ENCODE measurements at places on chromosomes 2 and 18.

DNA sequence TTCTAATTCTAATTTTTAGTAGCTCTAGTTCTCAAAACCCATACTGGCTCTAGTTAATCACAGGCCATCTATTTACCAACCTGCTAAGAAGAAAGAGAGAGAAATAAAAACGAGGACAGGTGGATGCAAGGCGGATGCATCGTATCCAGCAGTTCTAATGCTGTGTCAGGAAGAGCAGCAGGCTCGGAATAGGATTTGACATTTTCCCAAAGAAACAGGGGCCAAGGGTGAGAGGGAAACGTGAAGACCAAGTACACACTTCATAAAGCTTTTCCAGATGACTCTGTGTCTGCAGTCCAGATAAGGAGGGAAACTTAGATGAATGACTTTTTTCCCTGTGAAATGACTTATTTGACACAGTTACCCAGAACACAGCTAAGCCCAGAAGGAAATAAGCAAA, 117.5 kb downstream of the ESCO1 start:
- no peak for DNase-seq

DNA sequence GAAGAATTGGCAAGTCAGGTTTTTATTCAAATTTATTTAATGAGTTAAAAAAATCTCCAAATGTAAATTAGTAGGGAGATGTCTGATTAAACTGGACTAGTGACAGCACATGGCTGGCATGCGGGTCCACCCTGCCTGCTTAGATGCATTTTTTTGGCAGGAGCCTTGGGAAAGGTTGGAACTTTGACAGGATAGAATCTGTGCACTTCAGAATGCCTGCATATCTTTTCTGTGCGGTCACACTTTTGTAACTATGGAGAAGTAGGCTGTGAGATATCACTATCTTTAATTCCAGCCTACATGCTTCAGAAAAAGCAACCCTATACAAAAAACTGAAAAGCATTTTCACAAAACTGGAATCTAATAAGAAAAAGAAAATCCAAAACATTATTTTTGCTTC, 317.8 kb downstream of the MBD2 start:
- DNase-seq = no peak

- DNase-seq = no peak
Observed at GRCh38 chr18:66129248-66129647, 378.4 kb downstream of the CDH7 start.

- no peak for DNase-seq
Observed at GRCh38 chr2:109726379-109727270, 67.5 kb upstream of the RGPD5 start.

- peak; percentile 34 for DNase-seq
Observed at GRCh38 chr18:54223568-54224241, 764 bp downstream of the MBD2 start.

- no peak for DNase-seq
Observed at GRCh38 chr2:16682431-16683118, 16.9 kb upstream of the CYRIA start.

DNA sequence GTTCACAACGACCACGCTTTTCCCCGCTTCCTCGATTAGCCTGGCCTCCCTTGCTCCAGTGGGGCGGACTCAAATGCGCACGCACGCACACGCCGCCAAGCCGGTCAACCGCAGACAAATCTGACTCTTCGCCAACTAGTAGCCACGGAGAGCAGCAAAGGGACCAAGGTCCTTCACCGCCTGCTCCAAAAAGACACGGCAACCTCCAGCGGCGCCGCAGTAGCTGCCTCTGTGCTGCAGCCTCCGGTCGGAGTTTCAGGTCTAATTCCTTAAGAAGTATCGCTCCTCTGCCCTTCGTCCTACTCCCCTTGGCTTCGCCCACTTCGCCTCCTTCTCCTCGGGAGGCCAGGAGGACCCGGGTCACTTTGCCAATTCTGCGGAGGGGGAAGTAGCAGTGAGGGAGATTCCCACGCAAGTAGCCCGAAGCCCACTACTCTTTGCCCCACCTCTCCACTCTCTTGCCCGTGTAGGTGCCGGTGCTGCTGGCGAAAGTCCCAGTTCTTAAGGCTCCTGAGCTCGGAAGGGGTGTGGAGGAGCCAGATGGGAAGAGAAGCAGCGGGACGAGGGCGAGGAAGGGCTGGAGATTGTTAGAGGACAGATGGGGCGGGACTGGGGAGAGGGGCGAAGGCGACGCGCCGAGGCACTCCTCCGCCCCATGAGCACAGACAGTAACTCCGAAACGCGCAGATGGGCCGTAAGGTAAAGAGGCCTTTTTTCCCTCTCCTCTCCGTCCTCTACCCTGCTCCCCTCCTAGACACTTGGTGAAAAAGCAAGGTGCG, 615 bp downstream of the AKAIN1 start:
- no peak for DNase-seq

DNA sequence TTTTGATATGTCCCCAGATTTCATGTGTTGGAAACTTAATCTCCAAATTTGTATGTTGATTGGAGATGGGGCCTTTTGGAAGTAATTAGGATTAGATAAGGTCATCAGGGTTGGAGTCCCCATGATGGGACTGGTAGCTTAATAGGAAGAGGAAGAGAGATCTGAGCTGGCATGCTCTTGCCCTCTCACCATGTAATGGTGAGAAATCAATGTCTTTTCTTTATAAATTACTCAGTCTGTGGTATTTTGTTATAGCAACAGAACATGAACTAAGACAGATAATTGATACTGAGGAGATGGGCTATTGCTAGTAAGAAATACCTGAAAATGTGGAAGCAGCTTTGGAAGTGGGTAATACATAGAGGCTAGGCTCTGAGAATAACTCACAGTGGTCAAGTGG, 48.0 kb downstream of the CDC42EP3 start:
- no peak for DNase-seq

DNA sequence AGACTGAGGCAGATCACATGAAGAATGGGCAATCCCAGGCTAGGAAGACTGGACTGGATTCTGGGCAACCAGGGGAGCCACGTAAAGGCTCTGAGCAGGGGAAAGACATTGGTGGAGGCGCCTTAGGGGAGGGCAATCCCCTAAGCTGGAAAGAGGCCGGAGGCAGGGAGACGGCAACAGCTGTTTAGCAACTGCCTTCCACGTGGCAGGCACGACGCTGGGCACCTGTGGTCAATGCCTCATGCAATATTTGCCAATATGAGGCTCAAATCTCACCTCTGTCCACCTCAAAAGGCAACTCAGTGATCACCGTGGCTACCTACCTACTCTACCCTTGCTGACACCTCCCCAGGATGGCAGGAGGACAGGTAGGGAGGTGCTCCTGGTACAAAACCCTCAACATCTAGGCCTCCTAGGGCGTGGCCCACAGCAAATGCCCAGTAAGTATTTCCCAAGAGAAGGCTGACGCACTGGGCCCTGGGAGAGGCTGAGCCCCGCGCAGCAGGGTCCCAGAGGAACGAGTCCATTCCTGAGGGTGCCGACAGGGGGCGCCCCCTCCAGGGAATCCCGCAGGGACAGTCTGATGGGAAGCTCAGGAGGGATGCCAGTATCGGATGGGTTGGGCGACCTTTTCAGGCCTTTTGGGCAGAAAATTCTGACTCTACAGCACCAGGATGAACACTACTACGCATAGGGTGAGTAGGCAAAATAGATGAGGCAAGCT, 8.9 kb downstream of the BOLA3 start:
- DNase-seq = no peak

GRCh38 chr18:80159713-80160636, 50.9 kb downstream of the ADNP2 start:
- no peak for DNase-seq

DNA sequence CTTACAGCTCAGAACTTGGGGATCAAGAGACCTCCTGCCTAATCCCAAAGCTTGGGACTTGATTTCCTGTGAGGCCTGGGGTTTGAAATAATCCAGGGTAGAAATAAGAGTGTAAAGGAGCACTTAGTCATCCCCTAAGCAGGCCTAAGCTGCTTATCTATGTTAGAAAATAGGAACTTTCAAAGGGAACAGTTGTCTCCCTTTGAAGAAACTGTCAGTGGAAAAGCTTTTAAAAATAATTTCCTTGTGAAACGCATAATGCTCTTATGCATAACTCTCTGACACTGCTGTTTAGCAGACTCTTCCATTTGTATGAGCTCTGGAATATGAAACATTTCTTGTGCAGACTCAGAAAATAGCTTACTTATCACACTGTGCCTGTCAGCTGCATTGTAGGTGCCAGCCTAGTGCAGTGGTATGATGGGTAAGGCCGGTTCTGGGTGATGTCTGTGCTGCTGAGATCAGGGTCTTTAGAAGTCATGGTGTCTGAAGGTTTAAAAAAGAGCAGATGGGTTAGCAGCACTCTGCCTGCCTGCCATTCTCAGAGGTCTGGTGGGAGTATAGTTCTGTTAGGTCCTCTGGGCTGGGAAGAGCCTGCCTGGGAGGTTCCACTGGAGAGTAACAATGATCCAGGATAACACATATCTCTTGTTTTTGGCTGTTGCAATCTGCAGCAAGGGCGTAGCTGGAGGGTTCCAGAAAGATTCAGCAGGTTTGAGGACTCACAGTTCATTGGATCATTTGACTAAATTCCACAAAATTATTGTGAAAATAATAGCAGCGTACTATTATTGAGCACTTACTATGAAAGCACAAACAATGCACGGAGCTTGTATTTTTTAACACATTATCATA, 283.2 kb upstream of the MEX3C start:
- DNase-seq = no peak

- DNase-seq = no peak
Observed at GRCh38 chr2:36706021-36706876, 9.7 kb downstream of the VIT start.

DNA sequence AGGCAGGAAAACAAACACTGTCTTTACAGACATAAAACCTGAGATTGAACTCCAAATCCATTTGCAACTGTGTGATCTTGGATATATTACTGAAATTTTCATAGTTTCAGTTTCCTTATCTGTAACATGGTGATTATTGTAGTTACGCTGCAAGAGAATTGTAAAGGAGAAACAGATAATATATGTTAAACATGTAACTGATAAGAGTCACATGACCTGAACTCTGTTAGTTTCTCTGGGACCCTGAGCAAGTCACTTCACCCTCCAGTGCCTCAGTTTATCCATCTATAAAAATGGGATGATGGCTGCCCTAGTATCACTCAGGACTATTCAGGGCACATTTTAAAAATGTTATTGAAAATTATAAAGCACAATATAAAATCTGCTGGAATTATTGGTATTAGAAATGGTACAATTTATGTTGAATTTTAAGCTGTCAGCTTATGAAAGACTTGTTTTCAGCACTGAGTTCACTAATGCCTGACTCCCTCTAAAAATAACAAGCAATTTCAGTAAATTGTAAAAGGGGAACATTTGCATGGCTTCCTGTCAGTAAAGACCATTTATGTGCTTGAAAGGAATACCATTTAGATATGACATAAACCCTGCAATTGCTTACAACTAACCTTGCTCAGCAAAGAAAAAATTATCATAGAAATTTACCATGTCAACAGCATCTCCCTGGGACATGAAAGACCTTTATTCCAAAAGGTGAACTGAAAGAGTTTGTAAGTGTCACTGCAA, 393.5 kb downstream of the RAD51AP2 start:
- DNase-seq = no peak

GRCh38 chr2:96157649-96158553, 12.7 kb upstream of the DUSP2 start:
- DNase-seq = peak; percentile 97

GRCh38 chr2:237471438-237472186, 15.4 kb upstream of the MLPH start:
- peak; percentile 39 for DNase-seq

GRCh38 chr2:45953376-45954027, 302.0 kb downstream of the PRKCE start:
- no peak for DNase-seq

DNA sequence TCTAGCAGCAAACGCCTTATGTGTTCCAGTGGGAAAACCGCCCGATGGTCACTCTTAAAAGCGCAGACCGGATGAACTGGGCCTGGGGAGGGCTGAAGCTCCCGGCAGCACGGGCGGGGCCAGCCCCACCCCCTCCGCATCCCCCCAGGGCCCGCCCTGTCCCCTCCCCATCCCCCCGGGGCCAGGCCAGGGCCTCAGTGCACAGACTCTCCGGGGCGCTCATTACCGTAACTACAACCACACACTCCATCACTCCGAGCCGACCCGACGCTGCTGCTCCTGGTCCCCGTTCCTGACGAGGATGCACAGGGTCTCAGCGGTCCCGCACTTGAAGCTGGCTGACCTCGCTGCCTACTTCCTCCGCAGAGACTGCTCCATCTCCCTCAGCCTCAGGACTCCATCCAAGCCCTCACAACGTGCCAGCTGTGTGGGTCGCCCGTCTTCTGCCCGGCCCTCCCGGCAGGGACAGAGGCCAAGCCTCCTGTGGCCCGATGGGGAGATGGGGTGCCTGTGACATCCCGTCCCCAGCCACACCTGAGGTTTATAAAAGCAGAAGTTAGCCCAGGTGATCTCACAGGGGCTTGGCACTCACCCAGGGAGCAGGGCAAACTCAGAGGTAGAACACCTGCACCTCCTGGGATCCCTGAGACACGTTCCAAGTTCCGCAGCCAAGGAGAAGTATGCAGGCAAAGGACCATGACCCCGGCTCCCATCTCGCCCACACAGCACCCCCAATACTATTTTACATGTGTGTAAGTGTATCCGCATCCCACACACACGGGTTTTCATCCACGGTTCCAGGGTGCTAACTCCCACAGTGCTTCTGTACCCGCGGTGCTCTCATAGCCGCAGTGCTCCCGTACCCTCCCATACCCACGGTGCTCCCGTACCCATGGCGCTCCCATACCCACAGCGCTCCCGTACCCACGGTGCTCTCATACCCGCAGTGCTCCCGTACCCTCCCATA, 36.0 kb downstream of the SLC66A2 start:
- DNase-seq = no peak

DNA sequence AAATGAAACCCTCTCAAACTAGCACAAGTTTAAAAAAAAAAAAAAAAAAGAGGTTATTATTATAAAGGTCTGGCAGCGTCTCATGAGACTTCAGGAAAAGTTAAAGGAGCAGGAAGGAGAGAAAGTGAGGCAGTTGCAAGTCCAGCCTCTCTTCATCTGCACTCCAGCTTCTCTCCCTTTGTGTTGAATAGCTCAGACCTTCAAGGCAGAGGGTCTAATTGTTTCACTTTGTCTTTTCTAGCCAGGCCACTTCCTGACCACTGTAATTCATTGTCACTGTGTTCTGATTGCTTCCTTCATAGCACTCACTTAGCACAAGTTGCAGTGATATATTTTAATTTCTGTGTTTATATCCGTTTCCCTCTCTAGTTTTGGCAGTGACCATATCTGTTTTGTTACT, 99.9 kb downstream of the SPATS2L start:
- no peak for DNase-seq

GRCh38 chr2:76567478-76567877, 856.8 kb upstream of the GCFC2 start:
- no peak for DNase-seq
